ENCODE measurements at places on chromosomes 6 and 20. TPM values are rescaled to one million over a fixed set of nuclear protein-coding genes. Genes with fewer than 3 reads are reported as not detected.

Gene ULBP3
- total RNA-seq: 5.8 TPM

Gene GSTA1
- total RNA-seq: not detected

DNA sequence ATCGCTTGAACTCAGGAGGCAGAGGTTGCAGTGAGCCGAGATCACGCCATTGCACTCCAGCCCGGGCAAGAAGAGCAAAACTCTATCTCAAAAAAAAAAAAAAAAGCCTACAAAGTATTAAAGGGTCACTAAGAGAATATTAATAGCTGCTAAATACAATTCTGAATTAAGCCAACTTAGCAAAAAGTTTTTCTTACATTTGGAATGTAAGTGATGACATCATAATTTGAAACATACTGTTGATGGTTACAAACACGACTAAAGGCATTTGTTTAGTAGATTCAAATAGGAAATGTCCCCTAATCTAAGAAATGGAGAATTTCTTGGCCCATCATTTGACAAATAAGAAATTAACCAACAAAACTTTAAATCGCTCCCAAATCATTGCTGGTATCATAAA lies 282.8 kb downstream of the RNGTT start:
- no peaks in the 10 kb centered on the region for H3K4me1 ChIP-seq
- no peaks in the 10 kb centered on the region for H3K27me3 ChIP-seq
- no peak overlapping the region for H3K27ac ChIP-seq
- H3K36me3 ChIP-seq: peaks cover 1% of the 10 kb centered on the region

DNA sequence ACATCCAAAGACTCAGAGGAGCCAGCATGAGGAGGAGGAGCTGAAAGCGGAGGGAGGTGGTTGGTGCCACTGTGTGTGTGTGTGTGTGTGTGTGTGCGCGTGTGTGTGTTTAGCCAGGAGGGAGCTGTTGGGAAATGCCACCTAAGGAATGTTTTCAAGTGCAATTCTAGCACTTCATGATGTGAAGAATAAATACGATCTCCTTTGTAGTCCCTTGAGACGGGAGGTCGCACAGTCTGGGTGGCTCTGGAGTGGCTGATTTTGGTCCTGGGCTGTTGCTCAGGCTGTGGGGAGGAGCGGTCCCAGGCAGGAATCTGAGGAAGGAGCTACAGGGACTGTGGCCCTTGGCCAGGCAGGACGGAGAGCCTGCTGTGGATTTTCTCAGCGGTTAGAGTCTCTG lies 93.7 kb downstream of the PPP1R14C start:
- H3K27ac ChIP-seq: no peak overlapping the region
- no peaks in the 10 kb centered on the region for H3K27me3 ChIP-seq
- no peaks in the 10 kb centered on the region for H3K4me1 ChIP-seq
- no peaks in the 10 kb centered on the region for H3K36me3 ChIP-seq
- H3K4me3 ChIP-seq: no peak overlapping the region

DNA sequence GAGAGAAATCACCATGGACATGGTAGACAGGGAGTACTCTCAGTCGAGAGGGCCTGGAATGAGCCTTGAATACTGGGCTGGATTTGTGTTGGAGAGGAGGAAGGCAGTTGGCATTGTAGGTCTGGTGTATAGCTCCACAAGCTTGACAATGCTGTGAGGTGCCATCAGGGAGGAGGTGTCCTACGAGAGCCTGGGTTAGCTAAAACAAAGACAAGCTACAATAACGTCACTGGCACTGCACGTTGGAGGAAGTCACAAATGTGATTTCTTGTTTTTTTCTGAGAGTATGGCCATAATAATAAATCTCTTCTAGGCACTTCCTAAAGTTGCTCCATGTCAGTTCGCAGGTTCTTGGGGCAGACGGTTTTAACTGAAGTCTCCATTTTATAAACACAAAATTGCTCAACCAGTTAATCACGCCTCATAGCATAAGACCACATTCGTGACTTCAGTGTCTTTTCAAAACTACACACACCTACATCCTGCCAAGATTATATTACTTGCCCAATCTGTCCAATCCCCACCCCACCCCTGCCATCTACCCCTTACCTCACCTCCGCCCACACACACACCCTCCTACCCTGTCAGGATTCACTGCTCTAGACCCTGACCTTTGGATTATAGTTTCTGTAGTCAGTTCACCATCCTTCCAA lies 4.4 kb upstream of the HLA-DMB start:
- H3K27me3 ChIP-seq: no peaks in the 10 kb centered on the region
- H3K4me1 ChIP-seq: no peaks in the 10 kb centered on the region
- no peak overlapping the region for H3K4me3 ChIP-seq
- DNase-seq: no peak

- no peak overlapping the region for H3K4me3 ChIP-seq
- no peaks in the 10 kb centered on the region for H3K27me3 ChIP-seq
- H3K27ac ChIP-seq: no peak overlapping the region
- no peaks in the 10 kb centered on the region for H3K36me3 ChIP-seq
- DNase-seq: no peak
Observed at GRCh38 chr20:5149892-5150225, 23.1 kb downstream of the CDS2 start.

Gene CFAP61
- total RNA-seq: 0.44 TPM

DNA sequence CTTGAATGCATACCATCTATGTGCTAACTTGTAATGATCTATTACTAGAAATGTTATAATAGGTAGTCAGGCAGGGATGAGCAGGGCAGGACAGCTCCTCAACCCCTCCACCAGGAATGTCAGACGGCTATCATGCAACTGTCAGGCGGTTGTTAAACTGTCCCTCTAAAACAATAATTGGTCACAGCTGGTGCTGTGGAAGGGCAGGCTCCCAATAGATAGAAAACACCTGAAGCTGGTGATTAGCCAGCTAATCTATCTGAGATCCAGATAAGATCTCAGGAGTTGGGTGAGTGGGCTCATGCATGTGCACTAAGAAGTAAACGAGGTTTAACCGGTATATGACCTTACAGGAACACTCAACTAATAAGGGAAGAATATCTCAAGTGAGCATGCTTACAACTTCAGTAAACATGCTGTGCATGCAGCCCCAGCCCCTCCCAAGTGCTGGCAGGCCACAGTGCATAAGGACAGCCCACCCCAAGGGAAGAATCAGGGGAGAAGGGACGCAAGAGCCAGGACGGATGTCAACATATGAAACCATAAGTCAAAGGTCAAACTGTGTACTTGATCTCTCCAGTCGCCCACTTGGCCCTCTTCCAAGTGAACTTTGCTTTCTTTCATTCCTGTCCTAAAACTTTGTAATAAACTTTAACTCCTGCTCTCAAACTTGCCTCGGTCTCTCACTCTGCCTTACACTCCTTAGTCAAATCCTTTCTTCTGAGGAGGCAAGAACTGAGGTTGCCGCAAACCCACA lies 566.2 kb upstream of the NRSN1 start:
- H3K27me3 ChIP-seq: no peaks in the 10 kb centered on the region
- H3K4me1 ChIP-seq: no peaks in the 10 kb centered on the region
- no peak for DNase-seq
- peaks cover 9% of the 10 kb centered on the region for H3K36me3 ChIP-seq
- no peak overlapping the region for H3K4me3 ChIP-seq

DNA sequence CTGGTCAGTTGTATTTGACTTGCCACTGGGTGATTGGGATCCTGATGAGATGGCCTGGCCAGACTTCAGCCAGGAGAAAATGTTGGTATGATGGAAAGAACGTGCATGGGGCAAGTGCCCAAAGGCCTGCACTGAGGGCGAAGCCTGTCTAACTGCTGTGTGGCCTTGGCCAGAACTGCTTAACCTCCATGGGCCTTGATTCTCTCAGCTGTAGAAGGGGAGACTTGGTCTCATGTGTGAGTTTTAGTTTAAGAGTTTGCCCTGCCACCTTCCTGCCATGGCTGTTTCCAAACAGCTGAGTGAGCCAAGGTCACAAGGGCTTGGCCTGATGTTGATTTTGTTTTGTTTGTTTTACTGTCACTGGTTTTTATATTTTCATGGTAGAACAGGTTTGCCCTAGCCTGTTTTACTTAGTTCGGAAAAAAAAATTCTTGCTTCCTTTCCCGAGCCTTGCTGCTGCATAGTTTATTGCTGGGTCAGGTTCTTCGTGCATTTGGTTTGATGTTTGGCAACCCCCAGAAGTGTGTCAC lies 35.3 kb downstream of the DSTN start:
- peaks cover 4% of the 10 kb centered on the region for H3K36me3 ChIP-seq
- H3K4me1 ChIP-seq: peaks cover 6% of the 10 kb centered on the region
- H3K27ac ChIP-seq: no peak overlapping the region
- no peak overlapping the region for H3K4me3 ChIP-seq

DNA sequence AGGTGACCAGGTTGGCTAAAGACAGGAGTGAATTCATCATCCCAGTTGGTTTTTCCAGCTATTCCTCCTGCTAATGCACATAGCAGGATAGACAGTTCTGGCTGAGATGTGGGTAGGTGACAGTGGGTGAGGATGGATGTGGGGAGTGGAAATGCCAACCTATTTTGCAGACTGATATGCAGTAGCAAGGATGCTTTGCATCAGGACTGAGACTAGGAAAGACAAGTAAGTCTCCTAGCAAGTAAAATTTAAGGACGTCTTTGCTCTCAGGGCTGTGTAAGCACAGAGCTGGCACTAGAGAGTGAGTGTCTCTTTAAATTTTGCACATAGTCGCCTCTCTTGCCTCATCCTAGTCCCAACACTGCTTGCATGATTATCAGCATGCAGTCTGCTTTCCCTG lies 368.1 kb upstream of the PLCB4 start:
- H3K4me1 ChIP-seq: no peaks in the 10 kb centered on the region
- DNase-seq: no peak
- no peaks in the 10 kb centered on the region for H3K27me3 ChIP-seq
- H3K4me3 ChIP-seq: no peak overlapping the region

Gene SEL1L2
- total RNA-seq: not detected

- DNase-seq: no peak
- no peaks in the 10 kb centered on the region for H3K4me1 ChIP-seq
- no peaks in the 10 kb centered on the region for H3K27me3 ChIP-seq
- no peaks in the 10 kb centered on the region for H3K36me3 ChIP-seq
Observed at GRCh38 chr20:19288061-19288460, 75.6 kb downstream of the SLC24A3 start.

Data from H9 (cell line).